ENCODE measurements at places on chromosomes 3 and 15. TPM values are rescaled to one million over a fixed set of nuclear protein-coding genes. Genes with fewer than 3 reads are reported as not detected.

FAM81A gene
- 3.0 TPM for total RNA-seq

ZCWPW2 gene
- total RNA-seq: 0.39 TPM

- no peak overlapping the region for H3K27ac ChIP-seq
- H3K27me3 ChIP-seq: no peaks in the 10 kb centered on the region
- no peak for DNase-seq
- H3K4me1 ChIP-seq: no peaks in the 10 kb centered on the region
- H3K36me3 ChIP-seq: no peaks in the 10 kb centered on the region
These were observed 285.0 kb downstream of the CLSTN2 start for GRCh38 chr3:140219923-140220452.

GRCh38 chr3:54279005-54279583, 156.7 kb downstream of the CACNA2D3 start:
- no peaks in the 10 kb centered on the region for H3K4me1 ChIP-seq
- H3K27ac ChIP-seq: no peak overlapping the region

GRCh38 chr15:48120745-48121144, at the start of gene SLC24A5:
Gene SLC24A5, plus strand, starts transcription at chr15:48120990. Its CDS starts 55 bp downstream, at chr15:48121045.
- no peak for DNase-seq
- no peak within 1 kb of the TSS for H3K27ac ChIP-seq
- H3K4me3 ChIP-seq: no peak within 1 kb of the TSS
- no peaks in the 10 kb centered on the region for H3K27me3 ChIP-seq
- H3K36me3 ChIP-seq: no peaks in the 10 kb centered on the region
- no peaks in the 10 kb centered on the region for H3K4me1 ChIP-seq

- H3K36me3 ChIP-seq: no peaks in the 10 kb centered on the region
- no peaks in the 10 kb centered on the region for H3K4me1 ChIP-seq
- DNase-seq: no peak
These were observed 226.1 kb upstream of the TTC14 start for GRCh38 chr3:180375831-180376230.

DNA sequence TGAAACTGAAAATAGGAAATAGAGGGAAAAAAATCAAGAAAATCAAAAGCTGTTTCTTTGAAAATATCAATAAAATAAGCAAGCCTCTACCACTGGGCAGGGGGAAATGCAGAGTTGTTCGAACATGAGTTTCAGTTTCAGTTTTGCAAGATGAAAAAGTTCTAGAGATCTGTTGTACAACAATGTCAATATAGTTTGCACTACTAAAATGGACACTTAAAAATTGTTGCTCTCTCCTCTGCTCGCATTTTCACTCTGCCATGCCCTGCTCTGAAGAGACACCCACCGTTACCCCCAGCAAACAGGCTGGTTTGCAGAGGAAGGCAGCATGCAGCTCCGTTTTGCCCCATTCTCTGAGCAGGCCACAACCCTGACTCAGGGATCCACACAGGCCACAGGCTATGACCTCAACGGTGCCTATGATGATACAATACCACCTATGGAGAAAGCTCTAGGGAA, 64.5 kb downstream of the ZNF148 start:
- no peak overlapping the region for H3K27ac ChIP-seq
- no peak overlapping the region for H3K4me3 ChIP-seq
- no peaks in the 10 kb centered on the region for H3K27me3 ChIP-seq
- DNase-seq: no peak

DNA sequence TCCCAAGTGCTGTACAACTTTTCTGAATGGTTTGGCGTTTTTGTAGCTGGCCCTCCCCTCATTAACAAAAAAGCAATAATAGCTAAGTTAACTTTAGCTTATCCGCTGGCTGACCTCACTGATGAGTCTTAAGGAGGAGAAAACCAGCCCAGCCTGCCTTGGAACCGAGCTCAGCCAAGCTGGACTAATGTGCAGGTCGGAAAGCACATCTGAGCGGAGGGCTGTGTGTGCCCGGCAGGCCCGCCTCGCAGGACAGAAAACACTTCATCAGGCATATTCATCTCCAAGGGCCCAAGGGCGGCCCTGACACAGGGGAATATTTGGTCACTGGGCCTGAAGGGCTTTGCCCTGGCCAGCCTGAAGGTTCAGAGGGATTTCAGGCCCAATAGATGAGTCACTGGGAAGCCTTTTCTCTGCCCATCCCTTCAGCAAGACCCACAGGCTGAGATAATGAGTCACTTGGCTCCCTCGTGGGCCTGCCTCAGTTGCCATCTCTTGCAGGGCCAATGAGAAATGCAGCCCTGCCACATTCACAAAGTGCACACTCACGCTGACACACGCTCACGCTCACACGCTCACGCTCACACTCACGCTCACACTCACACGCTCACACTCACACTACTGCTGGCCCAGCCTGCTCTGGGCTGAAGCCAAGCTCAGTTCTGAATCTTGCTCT, 75.1 kb downstream of the SLC12A8 start:
- no peak for DNase-seq
- H3K27ac ChIP-seq: no peak overlapping the region
- H3K4me3 ChIP-seq: no peak overlapping the region
- H3K27me3 ChIP-seq: peaks cover 3% of the 10 kb centered on the region

GRCh38 chr3:170699158-170700053, 113.5 kb upstream of the SLC7A14 start:
- no peaks in the 10 kb centered on the region for H3K4me1 ChIP-seq
- H3K4me3 ChIP-seq: no peak overlapping the region
- no peak for DNase-seq
- no peaks in the 10 kb centered on the region for H3K36me3 ChIP-seq

DNA sequence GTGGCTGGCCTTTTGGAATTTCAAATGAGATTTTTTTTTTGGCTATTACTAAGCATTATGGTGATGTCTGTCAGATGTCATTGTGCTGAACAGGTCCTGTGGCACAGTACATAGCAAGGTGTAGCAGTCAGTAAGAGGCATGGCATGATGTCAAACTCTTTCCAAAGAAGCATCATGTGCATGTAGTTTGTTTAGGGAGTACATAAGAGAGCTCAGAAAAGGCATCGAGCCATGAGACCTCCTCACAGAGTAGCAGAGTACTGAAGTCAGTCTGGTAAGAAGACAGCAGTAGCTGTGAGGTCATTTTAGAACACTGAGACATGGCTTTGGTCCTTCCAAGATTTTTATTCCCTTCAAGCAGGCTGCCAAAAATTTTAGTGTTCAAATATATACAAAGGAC, 134.9 kb upstream of the SPRED1 start:
- no peak overlapping the region for H3K4me3 ChIP-seq
- H3K27me3 ChIP-seq: no peaks in the 10 kb centered on the region
- no peak for DNase-seq
- H3K4me1 ChIP-seq: no peaks in the 10 kb centered on the region
- H3K36me3 ChIP-seq: no peaks in the 10 kb centered on the region

- no peak overlapping the region for H3K4me3 ChIP-seq
- no peaks in the 10 kb centered on the region for H3K27me3 ChIP-seq
- no peaks in the 10 kb centered on the region for H3K36me3 ChIP-seq
- peaks cover 14% of the 10 kb centered on the region for H3K4me1 ChIP-seq
- DNase-seq: no peak
- H3K27ac ChIP-seq: no peak overlapping the region
These were observed 26.4 kb downstream of the FGD5 start for GRCh38 chr3:14845180-14845579.

GRCh38 chr3:111352585-111352984, 189.4 kb upstream of the CD96 start:
- no peaks in the 10 kb centered on the region for H3K36me3 ChIP-seq
- H3K4me1 ChIP-seq: no peaks in the 10 kb centered on the region
- no peak for DNase-seq
- no peak overlapping the region for H3K27ac ChIP-seq

All from H1 (cell line).